ENCODE measurements at places on chromosomes 3 and 15.

DNA sequence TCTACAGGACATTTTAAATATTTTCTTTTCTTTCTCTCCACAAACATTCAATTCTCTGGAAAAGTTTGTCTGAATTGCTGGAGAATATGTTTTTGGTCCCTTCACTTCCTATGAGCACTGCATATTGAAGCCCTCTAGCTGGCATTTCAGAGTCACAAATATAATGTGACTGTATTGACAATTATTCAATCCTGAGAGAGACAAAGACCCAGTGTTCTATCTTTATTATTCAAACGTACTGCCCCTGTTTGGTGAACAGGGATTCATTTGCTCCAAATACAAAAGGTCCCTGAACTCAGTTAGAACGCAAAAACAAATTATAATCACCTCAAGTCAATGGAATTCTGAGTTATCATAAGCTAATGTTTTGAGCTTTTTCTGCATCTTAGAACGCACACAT, 173.1 kb upstream of the CDIN1 start:
- DNase-seq: no peak

GRCh38 chr3:9223672-9224071, 25.8 kb downstream of the SRGAP3 start:
- DNase-seq: no peak

GRCh38 chr3:30170681-30171438, 435.5 kb upstream of the TGFBR2 start:
- DNase-seq: no peak

DNA sequence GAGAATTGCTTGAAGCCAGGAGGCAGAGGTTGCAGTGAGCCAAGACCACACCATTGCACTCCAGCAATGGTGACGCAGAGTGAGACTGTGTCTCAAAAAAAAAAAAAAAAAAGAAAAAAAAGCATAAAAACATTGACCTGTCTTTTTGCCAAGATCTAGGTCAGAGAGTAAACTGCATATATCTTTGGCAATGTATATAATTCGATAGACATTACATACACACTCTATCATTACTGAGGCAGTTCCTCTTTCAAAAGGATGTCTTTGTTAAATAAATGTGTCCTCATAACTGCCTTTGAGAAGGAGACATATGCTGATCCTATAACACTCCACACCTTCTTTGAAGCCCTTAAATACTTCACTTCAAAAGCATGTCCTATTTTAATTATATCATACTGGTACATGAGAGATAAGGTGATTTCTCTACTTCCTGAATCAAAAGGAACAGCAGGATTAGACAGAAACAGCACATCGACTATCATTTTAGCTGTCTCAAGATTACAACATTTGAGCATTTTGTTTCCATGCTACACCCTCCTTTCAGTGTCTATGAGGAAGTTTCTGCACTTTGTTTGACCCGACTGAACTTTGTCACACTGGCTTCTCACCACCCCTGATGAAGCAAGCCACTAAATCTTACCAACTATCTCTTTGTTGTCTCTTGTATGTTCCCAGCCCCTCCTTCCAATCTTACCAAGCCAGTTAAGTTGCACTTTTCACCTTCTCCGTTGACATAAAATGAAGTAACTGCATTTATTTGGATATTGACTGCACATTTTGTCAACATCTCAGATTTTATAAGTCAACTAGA, 335.8 kb downstream of the MECOM start:
- DNase-seq: no peak

- no peak for DNase-seq
These were observed 49.0 kb downstream of the SUCLG2 start for GRCh38 chr3:67605377-67605776.

- DNase-seq: no peak
These were observed 24.4 kb downstream of the SLC2A2 start for GRCh38 chr3:171001957-171002694.

DNA sequence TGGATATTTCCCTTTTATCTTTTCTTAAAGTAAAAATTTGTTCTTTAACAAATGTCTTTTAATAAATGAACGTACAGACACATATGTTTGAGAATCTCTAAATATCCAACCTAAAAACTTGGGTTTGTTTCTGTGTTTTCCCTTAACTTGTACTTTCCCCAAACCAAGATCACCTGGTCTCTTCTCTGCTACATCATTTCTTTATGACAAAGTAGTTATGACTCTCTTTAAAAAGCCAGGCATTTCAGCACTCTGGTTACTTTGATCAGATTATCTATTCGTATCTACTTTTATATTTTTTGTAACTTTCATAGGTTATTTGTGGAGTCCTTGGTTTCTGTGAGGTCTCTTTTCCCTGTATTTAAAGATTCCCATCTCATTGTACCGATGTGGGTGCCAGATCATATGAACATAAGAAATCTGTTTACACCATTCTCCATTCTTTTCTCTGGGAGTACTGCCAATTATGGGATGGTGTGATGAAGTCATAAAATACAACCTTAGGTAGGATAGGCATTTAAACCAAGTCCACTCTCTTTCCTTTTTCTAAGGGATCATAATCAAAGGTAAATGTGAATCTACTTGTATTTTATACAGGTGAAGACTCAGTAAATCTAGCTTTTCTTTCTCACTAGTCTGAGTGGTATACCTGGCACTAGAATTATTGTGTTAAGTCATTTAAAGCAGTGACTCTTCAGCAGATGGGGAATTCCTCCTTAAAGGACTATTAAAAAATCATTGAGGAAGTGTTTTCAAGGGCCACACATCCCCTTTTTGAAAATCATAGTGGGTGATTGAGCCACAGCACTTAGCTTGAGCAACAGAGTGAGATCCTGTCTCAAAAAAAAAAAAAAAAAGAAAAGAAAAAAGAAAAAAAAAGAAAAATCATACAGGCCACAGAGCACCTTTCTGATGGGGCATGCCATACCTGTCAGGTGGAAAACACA, 12.4 kb upstream of the NFKBIZ start:
- no peak for DNase-seq

DNA sequence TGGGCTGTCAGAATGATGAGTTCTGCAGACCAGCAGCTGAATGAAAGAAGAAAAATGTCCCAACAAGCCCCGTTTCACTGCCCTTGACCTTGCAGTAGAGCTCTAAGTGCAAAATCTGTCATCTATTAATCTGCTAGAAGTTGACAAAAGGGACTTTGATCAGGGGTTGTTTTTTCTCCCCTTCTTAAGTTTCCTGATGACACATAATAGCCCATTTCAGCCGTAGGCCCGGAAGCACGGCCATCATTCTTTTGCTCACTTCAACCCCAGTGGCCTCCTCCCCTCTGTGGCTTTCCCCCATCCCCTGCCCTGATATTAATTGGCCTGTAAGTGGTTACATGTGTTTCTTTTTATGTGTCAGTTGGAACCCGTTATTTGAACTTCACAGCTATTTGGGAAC, 298.9 kb downstream of the RPLP1 start:
- DNase-seq: no peak

GRCh38 chr3:62837145-62837787, 38.0 kb downstream of the CADPS start:
- DNase-seq: no peak

DNA sequence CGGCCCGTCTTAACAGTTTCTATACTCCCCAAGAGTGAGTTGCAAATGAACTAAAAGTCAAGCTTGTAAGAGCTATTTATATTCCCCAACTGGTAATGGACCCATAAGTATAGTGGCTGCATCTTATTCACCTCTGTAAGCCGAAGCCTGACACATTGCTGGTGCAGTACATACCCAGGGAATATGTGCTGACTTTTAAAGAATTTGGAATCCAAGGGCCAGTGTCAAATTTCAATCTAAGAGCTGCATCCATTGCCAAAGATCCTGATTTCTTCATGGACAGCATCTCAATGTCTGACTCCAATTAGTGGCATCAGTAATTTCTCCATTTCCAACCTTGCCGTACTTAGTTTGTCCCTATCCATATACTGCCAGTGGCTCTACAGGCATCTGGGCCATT, 42.0 kb downstream of the FRMD4B start:
- no peak for DNase-seq

DNA sequence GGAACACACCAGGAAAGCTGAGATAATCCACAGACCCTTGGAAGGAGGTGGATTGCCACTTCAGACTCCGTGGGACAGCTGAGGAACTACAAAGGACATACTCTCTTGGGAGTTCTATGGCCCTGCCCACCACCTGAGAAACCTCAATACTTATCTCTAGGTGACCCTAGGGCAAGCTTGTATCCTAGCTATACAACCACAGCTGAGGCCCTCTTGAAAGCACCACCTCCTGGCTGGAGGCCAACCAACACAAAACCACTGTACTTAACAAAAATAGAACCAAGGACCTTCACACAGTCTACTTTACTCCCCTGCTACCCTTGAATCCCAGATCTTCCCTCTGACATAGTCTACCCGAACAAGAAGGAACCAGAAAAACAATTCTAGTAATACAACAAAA, 60.7 kb upstream of the TRIM42 start:
- no peak for DNase-seq

- no peak for DNase-seq
These were observed 31.9 kb upstream of the ARL8B start for GRCh38 chr3:5090197-5090596.

- DNase-seq: no peak
These were observed 141.4 kb downstream of the RBPMS2 start for GRCh38 chr15:64634027-64634426.

GRCh38 chr15:33211176-33211808, 16.8 kb upstream of the FMN1 start:
- DNase-seq: no peak

All from ecto neural progenitor cell (in vitro differentiated cells).